ENCODE measurements at places on chromosomes 2 and 18.

- DNase-seq = no peak
Measured at GRCh38 chr2:235570966-235571692, 77.3 kb downstream of the AGAP1 start.

GRCh38 chr2:111941531-111941930 is 43.1 kb downstream of the MERTK start:
- DNase-seq = no peak

DNA sequence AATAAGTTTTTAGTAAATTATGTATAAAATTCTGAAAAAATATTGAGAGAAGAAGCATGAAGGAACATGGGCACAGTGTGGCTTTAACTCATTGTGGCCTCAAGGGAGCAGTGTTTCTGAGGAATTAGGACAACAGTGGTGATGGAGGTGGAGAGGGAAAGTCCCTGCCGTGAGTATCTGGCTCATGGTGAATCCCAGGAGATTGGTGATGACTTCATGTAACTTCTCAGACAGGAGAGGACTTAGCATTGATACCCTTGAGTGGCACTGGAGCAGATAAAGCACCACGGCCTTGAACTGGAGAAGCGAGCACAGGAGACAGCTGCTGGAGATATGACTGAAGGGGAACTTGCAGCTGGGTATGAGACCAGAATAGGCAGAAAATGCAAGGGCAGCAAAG is 35.0 kb upstream of the LRP1B start:
- peak; percentile 53 for DNase-seq

GRCh38 chr2:128784626-128785306 is 466.1 kb upstream of the HS6ST1 start:
- no peak for DNase-seq

DNA sequence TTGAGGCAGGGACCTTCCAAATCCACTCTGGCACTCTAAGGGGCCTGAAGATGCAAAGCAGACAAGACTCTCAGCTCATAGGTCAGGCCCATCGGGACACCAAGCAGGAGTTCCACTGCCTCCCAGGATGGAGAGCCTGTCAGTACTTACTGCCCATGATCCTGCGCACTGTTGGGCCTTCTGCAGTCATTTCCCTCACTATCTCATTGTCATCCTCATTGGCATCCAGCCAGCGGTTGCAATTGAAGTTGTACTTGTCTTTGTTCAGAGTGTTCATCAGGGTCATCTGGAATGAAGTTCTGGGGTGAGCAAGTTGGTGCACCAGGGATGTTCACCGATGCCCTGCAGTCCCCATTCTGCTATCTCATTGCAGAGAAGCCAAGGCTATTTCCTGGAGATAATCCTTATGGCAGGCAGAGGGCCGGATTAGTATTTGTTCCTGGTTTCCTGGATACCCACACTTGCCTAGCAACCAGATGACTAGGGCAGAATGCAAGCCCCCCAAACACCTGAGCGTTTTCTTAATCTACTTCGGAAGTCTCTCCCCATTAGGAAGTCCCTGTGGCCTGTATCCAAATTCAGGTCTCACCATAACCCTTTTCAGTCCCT is 65.1 kb downstream of the LOXHD1 start:
- no peak for DNase-seq

GRCh38 chr2:163649080-163649479 is 86.7 kb downstream of the FIGN start:
- DNase-seq = no peak

Data from non-pigmented ciliary epithelial cell (primary cell).